ENCODE measurements at places on chromosomes 1 and 21. TPM values are rescaled to one million over a fixed set of nuclear protein-coding genes. Genes with fewer than 3 reads are reported as not detected.
A peak's percentile ranks its signal among the peaks of the same experiment; 100 is the strongest.

Gene THEM5
- total RNA-seq, result 0.53 TPM

DNA sequence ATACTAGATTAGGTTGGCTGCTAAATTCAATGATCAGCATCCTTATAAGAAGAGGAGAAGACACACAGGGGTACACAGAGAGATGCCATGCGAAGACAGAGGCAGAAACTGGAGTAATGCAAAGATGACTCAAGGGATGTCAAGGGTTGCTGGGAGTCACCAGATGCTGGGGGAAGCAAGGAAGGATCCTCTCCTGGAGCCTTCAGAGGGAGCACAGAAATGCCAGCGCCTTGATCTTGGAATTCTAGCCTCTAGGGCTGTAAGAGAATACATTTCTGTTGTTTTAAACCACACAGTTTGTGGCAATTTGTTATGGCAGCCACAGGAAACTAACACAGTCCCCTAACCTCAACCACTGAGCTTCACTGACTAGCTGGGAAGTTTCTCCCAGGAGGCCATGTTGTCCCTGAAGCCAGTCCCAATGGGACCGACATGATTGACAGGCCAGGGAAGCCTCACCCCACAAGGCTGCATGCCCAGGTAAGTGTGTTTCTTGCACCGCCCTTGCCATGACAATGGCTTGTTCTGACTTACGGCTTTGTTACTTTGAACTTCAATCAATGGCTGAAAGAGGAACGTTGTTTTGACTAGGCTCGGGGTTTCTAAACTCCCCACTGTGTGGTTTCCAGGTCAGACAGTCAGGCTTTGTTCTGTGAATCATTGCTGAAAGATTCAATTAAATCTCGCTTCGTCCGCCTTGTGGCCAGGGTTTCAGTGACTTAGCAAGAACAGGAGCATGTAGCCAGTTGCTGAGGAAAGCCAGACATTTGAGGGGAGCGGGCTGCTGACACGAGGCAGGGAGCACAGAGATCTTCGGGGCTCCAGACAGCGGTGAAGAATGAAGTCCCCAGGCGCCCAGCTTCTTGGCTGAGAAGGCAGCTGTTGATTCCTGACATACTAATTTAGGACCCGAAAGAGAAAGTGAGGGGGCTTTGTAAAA, 62.3 kb downstream of the RUNX1 start:
- no peak for DNase-seq

Gene TTC3
- total RNA-seq, result 62.5 TPM

GRCh38 chr1:54002544-54003248, 15.3 kb downstream of the LDLRAD1 start:
- no peak for DNase-seq

- DNase-seq, result no peak
These were observed 2.7 kb upstream of the TMPRSS3 start for GRCh38 chr21:42398436-42399028.

Gene IBA57
- total RNA-seq, result 10.8 TPM

- no peak for DNase-seq
These were observed 69.8 kb upstream of the TRABD2B start for GRCh38 chr1:48066936-48067335.

DNA sequence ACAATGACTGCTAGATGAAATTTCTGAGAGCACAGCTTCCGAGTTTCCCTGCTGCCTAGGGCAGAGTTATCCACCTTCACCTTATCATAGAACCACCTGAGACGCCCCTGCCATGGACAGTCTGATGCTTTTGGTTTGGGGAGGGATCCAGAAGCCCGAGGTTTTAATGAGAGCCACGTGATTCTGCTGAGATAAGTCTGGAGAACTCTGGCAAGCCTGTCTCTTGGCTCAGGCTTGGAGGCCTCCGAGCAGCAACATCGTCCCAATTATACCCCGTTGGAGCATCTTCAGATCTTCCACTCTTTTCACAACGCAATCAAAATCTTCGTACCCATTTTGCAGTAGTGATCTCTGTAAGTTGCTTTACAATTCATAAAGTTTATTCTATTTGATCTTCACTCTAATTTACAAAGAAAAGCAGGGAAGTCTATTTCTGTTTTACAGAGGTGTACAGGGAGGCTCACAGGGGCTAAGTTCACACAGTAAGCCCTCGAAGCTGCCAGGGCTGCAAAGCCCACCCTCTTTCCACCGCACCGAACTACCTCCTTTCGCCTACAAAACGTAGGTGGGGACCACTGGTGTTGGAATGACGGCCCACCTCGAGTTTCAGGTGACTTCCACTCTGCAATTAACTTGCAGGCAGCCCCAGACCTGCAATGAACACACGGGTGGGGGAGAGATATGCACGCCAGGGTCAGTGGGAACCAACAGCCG, 513 bp upstream of the HHAT start:
- no peak for DNase-seq

- no peak for DNase-seq
These were observed 269.0 kb downstream of the LTN1 start for GRCh38 chr21:28723646-28724045.

GRCh38 chr21:43192501-43193081, 23.8 kb downstream of the CRYAA start:
- peak; percentile 32 for DNase-seq

Gene PER3
- total RNA-seq, result 27.3 TPM

- DNase-seq, result no peak
These were observed 37.0 kb downstream of the F3 start for GRCh38 chr1:94504601-94505000.

- no peak for DNase-seq
These were observed 59.6 kb downstream of the SELENOF start for GRCh38 chr1:86854352-86854751.

GRCh38 chr1:214685906-214686305, 82.9 kb downstream of the CENPF start:
- DNase-seq, result no peak

Gene TNFRSF1B
- total RNA-seq, result 18.5 TPM

GRCh38 chr1:26597629-26598039, 68.1 kb downstream of the RPS6KA1 start:
- no peak for DNase-seq

Gene GRIK3
- 1.4 TPM for total RNA-seq

DNA sequence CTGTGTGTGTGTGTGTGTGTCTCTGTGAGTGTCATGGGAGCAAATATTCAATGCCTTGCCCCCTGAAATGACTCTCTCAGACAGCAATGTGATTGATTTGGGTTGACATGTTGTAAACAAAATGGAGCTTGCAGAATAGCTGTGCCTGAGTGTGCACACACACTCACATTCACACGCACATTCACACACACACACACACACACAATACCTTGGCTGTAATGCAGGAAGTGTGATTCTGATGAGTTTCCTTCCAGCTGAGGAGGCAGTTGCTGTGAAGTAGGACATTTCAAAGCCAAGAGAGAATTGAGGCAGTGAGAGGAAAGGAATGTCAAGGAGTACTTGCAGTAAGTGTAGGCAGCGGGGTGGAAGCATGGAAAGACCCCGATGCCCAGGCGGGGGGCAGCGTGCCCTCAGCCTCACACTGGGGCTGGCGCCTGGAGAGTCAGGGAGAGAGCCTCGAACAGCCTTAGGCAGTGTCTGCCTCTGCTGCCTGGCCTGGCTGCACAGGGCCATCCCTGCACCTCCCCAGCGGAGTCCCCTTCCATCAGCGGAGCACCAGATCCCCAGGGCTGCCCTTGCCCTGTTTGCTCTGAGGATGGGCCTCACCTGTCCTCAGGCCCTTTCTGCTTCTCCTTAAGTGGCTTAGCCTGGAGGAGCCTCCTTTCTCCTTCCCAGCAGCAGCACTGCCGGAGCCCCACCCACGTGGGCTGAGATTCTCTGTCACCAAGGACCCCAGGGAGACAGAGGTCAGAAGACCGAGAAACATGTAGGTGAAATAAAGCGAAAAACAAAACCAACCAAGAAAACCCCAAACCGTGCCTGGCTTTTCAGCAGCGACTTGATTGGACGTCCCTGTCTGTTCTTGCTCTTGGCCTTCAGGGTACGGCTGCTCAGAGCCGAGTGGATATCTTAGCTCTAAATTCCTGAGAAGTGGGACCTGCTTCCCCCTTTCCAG, 9.2 kb downstream of the VASH2 start:
- no peak for DNase-seq

DNA sequence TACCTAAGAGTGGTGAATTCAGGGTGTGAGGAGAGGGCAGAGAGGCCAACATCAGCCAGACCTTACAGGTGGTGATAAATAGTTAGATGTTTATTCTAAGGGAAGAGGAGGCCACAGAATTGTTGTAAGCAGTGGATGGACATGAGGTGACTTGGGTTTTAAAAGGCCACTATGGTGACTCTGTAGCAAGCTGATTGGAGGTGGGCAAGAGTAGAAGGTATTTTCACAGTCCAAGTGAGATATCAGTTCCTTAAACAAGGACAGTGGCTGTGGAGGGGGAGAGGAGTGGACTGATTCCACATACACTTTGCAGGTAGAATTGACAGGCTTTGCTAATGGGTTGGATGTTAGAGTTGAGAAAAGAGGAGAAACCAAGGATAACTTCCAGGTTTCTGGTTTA, 60.8 kb upstream of the CLDN14 start:
- DNase-seq, result no peak

Gene MIXL1
- total RNA-seq, result not detected

GRCh38 chr21:16370186-16370585, 640.4 kb downstream of the USP25 start:
- DNase-seq, result no peak

DNA sequence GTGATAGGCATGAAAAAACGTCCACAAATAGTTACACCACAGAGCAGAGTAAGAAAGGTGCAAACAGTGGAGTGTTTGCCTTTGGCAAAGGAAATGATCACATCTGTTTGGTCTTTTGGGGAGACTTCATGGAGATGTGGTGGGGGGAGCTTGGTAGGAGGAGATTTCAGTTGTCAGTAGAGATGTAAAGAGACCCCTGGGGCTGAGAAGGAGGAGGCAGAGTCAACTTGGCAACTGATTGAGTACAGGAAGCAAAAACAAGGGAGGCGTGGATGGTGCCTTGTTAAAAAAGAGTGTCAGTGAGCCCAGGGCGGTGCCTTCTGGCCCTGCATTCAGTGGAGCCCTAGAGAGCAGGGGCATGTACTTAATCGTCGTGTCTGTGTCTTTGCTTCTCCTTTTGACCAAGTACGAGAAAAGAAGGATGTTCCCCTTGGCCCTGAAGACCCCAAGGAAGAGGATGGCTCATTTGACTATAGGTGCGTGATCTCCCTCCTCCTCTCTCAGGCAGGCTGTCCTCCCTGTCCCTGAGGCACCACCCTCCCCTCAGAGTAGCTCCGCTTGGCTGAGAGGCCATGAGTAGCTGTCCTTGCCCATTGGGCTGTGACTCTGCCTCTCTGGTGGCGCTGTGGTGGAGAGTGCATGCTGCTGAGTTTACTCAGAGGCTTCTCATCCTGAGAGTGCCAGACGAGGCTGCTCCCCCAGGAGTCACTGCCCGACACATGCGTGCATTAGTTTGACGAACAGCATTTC, 30.4 kb upstream of the CNTN2 start:
- no peak for DNase-seq

DNA sequence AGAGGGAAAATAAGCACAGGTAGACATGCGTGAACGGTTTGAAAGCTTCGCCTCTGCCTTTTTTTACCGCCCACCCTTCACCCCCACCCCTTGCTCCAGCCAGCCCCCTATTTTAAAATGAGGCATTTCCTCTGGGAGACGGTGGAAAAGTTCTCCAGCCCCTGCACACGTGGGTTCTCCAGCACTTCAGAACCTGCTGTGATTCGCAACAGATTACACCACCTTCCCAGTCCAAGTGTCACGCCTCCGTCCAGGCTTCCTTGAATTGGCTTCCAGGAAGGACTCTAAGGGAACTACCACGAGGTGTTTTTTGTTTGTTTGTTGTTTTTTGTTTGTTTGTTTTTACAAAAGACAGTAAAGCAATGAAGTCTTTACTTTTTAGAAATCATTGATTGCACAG, 2.6 kb downstream of the LRRC7 start:
- no peak for DNase-seq

Gene KCNJ15
- total RNA-seq, result 0.31 TPM

Gene PLA2G2F
- not detected for total RNA-seq
